Heart left ventricle (tissue), 16 donors: ENCODE measurements at places on chromosomes 6 and 20.
A peak's percentile ranks its signal among the peaks of the same experiment; 100 is the strongest.

DNA sequence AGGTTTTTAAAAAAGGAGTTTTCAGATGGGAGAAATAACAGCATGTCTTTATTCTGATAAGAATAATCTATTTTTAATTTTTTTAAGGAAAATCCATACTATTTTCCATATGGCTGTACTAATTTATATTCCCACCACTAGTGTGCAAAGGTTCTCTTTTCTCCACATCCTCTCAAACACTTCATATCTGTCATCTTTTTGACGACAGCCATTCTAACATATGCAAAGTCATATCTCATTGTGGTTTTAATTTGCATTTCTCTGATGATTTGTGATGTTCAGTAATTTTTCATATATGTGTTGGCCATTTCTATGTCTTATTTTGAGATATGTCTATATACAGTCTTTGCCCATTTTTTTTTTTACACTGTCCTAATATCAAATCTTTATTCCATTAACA lies 280.6 kb upstream of the RUNX2 start:
- H3K4me1 ChIP-seq = no peaks in the 10 kb centered on the region
- H3K36me3 ChIP-seq = no peaks in the 10 kb centered on the region
- H3K27me3 ChIP-seq = no peaks in the 10 kb centered on the region
- H3K4me3 ChIP-seq = no peak overlapping the region
- no peak for DNase-seq

GRCh38 chr6:4814212-4814611 lies 38.0 kb downstream of the CDYL start:
- no peak overlapping the region for H3K27ac ChIP-seq
- H3K27me3 ChIP-seq = no peaks in the 10 kb centered on the region
- no peaks in the 10 kb centered on the region for H3K36me3 ChIP-seq
- no peak overlapping the region for H3K4me3 ChIP-seq

- H3K4me3 ChIP-seq = peak within 1 kb of the TSS; percentile 79
- H3K27ac ChIP-seq = peak within 1 kb of the TSS; percentile 93
- H3K27me3 ChIP-seq = no peaks in the 10 kb centered on the region
- DNase-seq = peak; percentile 89
These were observed at the start of gene TUBB2A for GRCh38 chr6:3157131-3157933. Gene TUBB2A, minus strand, starts transcription at chr6:3157544. Its CDS starts 81 bp downstream, at chr6:3157463.

DNA sequence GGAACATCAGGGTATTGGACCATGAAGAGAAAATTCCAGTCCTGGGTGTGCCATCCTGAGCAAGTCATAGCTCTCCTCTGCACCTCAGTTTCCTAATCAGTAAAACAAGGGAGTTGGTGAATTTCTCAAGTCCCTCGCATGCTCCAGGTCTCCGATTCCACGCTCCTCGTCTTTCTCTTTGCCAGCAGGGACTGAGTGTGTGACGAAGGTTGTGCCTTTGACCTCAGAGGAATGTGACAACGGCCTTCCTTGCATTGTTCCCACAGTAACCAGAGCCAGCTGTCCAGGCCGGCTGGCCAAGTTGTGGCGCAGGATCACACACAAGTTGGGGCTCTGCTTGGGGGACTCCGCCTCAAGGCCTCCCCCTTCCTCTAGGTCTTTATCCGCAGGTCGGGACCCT lies 217.3 kb downstream of the ATXN1 start:
- H3K27me3 ChIP-seq = no peaks in the 10 kb centered on the region
- no peak overlapping the region for H3K4me3 ChIP-seq
- no peaks in the 10 kb centered on the region for H3K36me3 ChIP-seq

DNA sequence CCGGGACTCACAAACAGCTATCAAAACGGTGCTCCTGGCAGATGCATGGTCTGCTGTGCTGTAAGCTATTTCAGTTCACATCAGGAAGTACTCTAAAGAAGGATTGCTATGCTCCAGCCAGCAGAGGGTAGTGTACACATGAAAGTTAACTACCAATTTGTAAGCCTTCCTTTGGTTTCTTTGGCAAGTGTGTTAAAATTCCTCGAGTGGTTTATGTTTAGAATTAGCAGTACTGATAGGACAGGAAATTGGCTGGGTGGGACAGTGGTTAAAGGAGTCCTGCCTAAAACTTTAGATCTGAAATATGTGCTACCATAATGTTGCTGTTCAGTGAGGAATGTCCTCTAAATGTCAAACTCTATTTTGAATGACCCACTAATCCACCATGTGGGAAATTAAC lies 47.4 kb downstream of the TRMT11 start:
- H3K36me3 ChIP-seq = peaks cover 9% of the 10 kb centered on the region
- no peaks in the 10 kb centered on the region for H3K27me3 ChIP-seq
- peak; percentile 35 for DNase-seq
- no peak overlapping the region for H3K4me3 ChIP-seq

GRCh38 chr6:125678601-125679000 lies 70.8 kb upstream of the HEY2 start:
- H3K27me3 ChIP-seq = no peaks in the 10 kb centered on the region
- DNase-seq = no peak
- H3K27ac ChIP-seq = no peak overlapping the region
- H3K4me1 ChIP-seq = no peaks in the 10 kb centered on the region

DNA sequence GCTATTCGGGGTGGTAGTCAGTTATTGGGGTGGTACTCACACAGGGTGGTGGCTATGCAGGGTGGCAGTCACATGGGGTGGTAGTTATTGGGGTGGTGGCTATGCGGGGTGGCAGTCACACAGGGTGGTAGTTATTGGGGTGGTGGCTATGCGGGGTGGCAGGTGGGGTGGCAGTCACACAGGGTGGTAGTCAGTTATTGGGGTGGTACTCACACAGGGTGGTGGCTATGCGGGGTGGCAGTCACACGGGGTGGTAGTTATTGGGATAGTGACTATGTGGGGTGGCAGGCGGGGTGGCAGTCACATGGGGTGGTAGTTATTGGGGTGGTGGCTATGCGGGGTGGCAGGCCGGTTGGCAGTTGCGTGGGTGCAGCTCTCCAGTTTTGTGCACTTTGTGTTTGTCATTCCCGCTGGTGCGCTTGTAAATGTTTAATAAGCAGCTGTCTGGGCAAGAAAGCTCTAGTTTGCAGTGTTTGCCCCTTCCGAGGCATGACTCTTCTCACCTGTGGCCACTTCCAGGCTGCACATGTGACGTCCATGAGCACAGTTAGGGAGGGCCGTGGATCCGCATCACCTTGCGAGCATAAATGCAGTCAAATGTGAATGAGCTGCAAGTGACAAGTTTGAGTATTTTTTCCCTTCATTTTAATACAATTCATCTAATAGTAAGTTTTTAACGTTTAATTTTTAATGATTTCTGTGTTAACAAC lies 219.0 kb upstream of the CST7 start:
- no peak overlapping the region for H3K4me3 ChIP-seq
- no peaks in the 10 kb centered on the region for H3K27me3 ChIP-seq
- DNase-seq = no peak

- no peaks in the 10 kb centered on the region for H3K4me1 ChIP-seq
- H3K27me3 ChIP-seq = no peaks in the 10 kb centered on the region
- no peak overlapping the region for H3K4me3 ChIP-seq
- H3K27ac ChIP-seq = no peak overlapping the region
- no peak for DNase-seq
These were observed 89.5 kb downstream of the SLX4IP start for GRCh38 chr20:10524643-10525042.

DNA sequence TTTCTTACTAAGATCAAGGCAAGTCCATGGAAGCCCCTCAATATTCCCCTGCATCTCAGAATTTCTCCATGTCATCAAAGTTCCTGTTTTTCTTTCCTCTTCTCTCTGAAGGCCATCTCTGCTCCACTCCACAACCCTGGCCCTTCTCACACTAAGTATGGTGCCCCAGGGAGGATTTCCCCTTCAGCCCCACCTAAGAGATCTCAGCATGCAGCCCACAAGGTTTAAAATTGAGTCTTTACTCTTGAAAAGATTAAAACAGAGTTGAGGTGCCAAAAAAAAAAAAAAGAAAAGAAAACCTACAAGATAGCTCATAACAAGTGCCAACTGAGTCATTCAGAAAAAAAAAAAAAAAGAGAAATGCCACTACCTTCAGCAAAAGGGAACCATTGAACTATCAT lies 36.5 kb upstream of the TNFAIP3 start:
- H3K27me3 ChIP-seq = no peaks in the 10 kb centered on the region
- H3K4me3 ChIP-seq = no peak overlapping the region
- H3K4me1 ChIP-seq = no peaks in the 10 kb centered on the region
- no peak overlapping the region for H3K27ac ChIP-seq
- H3K36me3 ChIP-seq = no peaks in the 10 kb centered on the region

- DNase-seq = peak; percentile 42
- peak within 1 kb of the TSS; percentile 85 for H3K27ac ChIP-seq
- peaks cover 13% of the 10 kb centered on the region for H3K36me3 ChIP-seq
- H3K4me1 ChIP-seq = no peaks in the 10 kb centered on the region
These were observed at the start of gene CALHM5 for GRCh38 chr6:116511424-116512110. Gene CALHM5, plus strand, starts transcription at chr6:116511639. Its CDS starts 58 bp downstream, at chr6:116511697.

GRCh38 chr20:22217712-22218352 lies 366.5 kb downstream of the FOXA2 start:
- H3K4me1 ChIP-seq = no peaks in the 10 kb centered on the region
- no peak overlapping the region for H3K4me3 ChIP-seq
- no peaks in the 10 kb centered on the region for H3K36me3 ChIP-seq
- H3K27ac ChIP-seq = no peak overlapping the region
- DNase-seq = no peak

- H3K4me1 ChIP-seq = no peaks in the 10 kb centered on the region
- H3K27me3 ChIP-seq = no peaks in the 10 kb centered on the region
- H3K36me3 ChIP-seq = no peaks in the 10 kb centered on the region
- H3K27ac ChIP-seq = no peak overlapping the region
- H3K4me3 ChIP-seq = no peak overlapping the region
- no peak for DNase-seq
These were observed 10.5 kb upstream of the TOP1 start for GRCh38 chr20:41018153-41018552.

- H3K4me1 ChIP-seq = no peaks in the 10 kb centered on the region
- H3K36me3 ChIP-seq = peaks cover 13% of the 10 kb centered on the region
- DNase-seq = no peak
- no peak overlapping the region for H3K27ac ChIP-seq
These were observed 127.2 kb downstream of the DTNBP1 start for GRCh38 chr6:15535495-15536197.

DNA sequence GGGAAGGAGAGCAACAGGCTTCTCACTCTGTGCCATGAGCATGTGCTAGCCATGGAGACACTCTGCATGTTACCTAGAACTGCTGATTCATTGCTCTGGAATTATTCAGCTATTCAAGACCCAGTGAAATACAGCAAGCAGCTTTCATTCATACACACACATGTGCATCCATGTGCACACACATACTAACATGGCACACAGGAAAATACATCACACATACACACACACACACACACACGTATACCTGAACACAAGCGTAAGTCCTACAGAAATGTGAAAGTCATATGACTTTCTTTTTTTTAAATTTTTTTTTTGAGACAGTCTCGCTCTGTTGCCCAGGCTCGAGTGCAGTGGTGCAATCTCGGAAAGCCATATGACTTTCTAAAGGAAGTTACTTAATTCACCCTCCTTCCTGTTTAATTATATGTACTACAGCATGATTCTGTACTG lies 108.2 kb upstream of the NFATC2 start:
- no peaks in the 10 kb centered on the region for H3K36me3 ChIP-seq
- H3K27ac ChIP-seq = no peak overlapping the region
- no peaks in the 10 kb centered on the region for H3K4me1 ChIP-seq
- DNase-seq = no peak
- H3K4me3 ChIP-seq = no peak overlapping the region

DNA sequence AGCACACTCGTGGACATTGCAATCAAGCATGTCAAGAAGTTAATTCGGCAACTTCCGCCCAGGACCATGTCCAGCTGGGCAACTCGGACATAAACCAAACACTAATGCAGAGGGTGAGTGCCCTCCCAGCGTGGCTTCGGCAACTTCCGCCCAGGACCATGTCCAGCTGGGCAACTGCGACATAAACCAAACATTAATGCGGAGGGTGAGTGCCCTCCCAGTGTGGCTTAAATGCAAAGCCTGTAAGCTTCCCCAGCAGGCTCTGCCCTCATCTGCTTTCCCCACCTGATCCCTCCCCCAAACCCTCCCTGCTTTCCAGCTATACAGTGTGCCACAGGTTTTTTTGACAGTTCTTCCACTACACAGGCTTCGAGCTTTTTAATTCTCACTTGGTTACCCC lies 143.4 kb downstream of the PXDC1 start:
- no peaks in the 10 kb centered on the region for H3K27me3 ChIP-seq
- DNase-seq = no peak
- H3K4me1 ChIP-seq = no peaks in the 10 kb centered on the region
- no peak overlapping the region for H3K4me3 ChIP-seq
- H3K36me3 ChIP-seq = no peaks in the 10 kb centered on the region

GRCh38 chr6:162684961-162685360 lies 42.6 kb downstream of the PRKN start:
- DNase-seq = no peak
- H3K4me3 ChIP-seq = no peak overlapping the region
- H3K36me3 ChIP-seq = no peaks in the 10 kb centered on the region
- H3K4me1 ChIP-seq = peaks cover 8% of the 10 kb centered on the region
- H3K27me3 ChIP-seq = no peaks in the 10 kb centered on the region

DNA sequence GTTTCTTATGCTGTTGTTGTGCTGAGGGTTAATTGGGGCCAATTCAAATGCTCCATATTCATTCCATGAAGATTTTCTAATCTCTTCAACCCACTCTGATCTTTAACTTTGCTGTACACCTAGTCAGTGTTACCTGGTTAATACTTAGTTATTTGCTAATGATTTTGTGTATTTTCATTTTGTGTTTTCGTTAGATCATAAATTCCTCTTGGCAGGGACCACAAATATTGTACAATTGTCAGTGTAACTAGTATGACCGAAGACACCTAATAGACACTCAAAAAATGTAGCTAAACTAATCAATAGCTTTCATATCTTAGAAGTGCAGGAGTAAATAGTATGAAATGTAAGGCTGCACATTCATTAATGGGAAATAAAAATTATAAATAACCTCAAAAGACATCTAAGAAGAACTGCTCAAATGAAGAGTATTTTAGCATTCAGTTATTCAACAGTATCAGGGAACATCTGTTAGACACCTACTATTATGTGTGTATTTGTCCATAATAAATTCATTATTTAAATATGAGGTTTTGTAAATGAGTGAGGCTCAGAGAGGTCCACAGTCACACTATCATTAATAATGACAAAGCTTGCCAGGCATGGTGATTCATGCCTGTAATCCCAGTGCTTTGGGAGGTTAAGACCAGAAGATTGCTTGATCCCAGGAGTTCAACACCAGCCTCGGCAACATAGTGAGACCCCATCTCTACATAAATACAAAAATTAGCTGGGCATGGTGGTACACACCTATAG lies 13.4 kb upstream of the HSF2 start:
- H3K36me3 ChIP-seq = no peaks in the 10 kb centered on the region
- H3K27ac ChIP-seq = no peak overlapping the region
- peaks cover 4% of the 10 kb centered on the region for H3K27me3 ChIP-seq
- no peak overlapping the region for H3K4me3 ChIP-seq
- DNase-seq = no peak
